ENCODE measurements at places on chromosomes 4 and X.
A peak's percentile ranks its signal among the peaks of the same experiment; 100 is the strongest.

GRCh38 chr4:89100853-89101252, 10.5 kb upstream of the TIGD2 start:
- DNase-seq, result no peak

- peak; percentile 14 for DNase-seq
These were observed 47.4 kb upstream of the MND1 start for GRCh38 chr4:153297116-153297515.

GRCh38 chr4:184370711-184371389, 103.5 kb downstream of the IRF2 start:
- DNase-seq, result no peak

DNA sequence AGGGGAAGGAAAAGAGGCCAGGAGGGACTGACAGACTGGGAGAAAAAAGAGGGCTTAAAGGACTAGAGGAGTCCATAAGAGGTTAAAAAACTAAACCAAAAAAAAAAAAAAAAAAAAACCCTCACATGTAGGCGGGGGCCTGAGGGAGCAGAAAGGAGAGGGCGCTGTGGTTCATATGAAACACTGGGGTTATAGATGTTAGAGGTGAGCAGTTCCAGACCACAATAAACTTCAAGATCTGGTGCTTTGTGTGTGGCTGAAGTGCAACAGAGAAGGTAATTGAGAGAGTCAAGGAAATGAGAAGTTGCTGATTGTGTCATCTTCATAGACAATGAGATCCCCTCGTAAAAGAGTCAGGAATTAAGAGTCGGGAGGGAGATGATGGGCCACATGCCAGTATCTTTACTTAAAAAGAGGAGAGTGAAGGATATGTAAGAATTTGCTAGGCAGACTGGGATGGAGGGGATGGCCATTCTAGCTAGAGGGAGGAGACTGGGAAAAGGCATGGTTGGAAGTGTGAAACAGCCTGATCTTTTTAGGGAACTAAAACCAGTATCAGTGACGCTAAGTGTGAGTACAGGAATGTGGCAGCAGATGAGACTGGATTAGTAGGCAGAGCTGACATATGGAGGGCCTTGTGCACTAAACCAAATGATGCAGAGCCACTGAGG, 18.4 kb upstream of the OGT start:
- peak; percentile 14 for DNase-seq

DNA sequence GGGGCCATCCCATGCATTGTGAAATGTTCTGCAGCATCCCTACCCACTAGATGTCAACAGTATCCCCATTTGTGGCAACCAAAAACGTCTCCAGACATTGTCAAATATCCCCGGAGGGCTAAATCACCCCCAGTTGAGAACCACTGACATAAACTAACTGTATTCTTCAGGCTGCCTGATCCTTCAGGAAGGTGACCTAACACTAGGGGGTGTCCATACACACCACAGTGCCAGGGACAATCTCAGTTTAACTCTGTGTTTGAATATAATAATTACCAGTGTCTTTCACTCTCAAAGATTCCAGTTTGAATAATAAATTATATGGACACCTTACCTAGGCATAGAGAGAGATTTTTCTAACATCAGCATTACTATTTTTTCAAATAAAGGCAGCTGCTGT, 6.4 kb downstream of the ACE2 start:
- DNase-seq, result no peak

DNA sequence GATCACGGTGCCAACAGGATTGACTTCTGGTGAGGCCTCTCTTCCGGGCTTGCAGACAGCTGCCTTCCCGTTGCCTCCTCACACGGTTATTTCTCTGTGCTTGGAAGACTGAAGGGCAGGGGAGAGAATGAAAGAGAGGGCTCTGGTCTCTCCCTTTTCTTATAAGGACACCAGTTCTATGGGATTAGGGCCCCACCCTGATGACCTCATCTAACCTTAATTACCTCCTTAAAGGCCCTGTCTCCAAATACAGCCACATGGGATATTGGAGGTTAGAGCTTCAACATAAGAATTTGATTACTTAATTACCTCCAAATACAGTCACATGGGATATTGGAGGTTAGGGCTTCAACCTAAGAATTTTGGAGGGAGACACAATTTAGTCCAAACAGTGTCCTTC, 46.5 kb downstream of the EVC start:
- DNase-seq, result no peak

GRCh38 chrX:121256647-121257046, 209.2 kb downstream of the GLUD2 start:
- peak; percentile 79 for DNase-seq

GRCh38 chr4:121938282-121939092, 13.4 kb downstream of the TRPC3 start:
- no peak for DNase-seq

DNA sequence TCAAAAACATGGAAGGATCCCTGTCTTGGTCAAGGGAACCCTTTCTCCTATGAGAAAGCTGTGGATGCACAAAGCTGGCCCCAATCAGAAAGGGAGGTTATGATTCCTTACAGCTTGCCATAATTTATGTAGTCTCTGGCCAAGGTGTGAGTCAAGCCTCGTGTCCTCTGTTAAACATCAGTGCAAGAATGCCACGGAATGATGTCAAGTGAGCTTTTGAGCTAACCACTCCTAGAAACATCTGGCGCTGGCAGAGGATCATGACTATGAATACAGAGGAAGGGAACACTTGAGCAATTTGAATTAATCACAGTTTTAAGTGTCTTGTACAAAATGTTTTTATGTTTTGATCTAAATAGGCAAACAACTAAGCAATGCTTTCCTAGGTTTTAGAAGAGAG, 51.5 kb upstream of the RAP2C start:
- DNase-seq, result peak; percentile 98

- no peak for DNase-seq
These were observed 35.9 kb downstream of the PNMA5 start for GRCh38 chrX:152958047-152958446.

- no peak for DNase-seq
These were observed 253.5 kb upstream of the GATB start for GRCh38 chr4:152014280-152014679.

- DNase-seq, result no peak
These were observed 342.3 kb upstream of the GRID2 start for GRCh38 chr4:91961504-91961903.

GRCh38 chr4:99998062-99998867, 48.2 kb upstream of the H2AZ1 start:
- DNase-seq, result peak; percentile 36

- peak; percentile 56 for DNase-seq
These were observed 37.9 kb downstream of the ACOX3 start for GRCh38 chr4:8402640-8403039.

GRCh38 chrX:56757327-56757726, 28.3 kb downstream of the NBDY start:
- no peak for DNase-seq

DNA sequence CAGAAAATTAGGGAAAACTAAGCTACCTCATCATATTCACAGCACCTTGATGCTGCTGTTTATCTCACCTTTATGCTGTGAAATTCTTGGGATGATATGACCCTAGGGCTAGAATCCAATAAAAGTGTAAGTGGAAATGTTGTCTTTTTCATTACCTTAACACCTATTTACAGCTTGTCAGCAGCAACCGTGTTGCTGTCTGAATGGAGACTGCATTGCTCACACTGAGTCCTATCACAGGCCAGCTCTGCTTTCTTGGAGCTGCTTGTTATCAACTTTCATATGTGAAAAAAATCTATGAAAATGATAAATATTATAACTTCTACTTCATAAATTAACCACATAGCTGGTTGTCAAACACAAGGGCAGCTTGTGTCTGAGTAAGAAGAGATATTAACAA, 789.5 kb downstream of the TECRL start:
- no peak for DNase-seq

All from muscle of leg (tissue), 16 donors.